Glutamatergic neuron (in vitro differentiated cells): ENCODE measurements at places on chromosomes 11 and 22.

DNA sequence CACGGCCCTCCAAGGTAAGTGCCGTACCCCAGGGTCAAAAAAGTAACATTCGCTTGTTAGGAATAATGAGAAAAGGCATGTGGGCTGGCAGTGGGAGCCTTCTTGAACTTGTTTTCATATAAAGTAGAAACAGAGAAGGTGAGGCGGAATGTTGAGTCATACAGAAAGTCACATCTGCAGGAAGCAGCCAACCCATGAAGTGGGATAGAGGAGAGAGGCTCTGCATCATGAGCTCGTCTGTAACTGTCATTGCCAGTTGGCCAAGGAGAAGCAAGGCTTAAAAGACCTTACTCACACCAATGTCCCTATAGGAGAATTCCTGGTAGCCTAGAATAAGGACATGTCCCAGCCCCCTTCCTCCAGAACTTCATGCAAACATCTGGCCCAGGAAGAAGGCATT is 253.3 kb downstream of the BUD13 start:
- no peak for DNase-seq

DNA sequence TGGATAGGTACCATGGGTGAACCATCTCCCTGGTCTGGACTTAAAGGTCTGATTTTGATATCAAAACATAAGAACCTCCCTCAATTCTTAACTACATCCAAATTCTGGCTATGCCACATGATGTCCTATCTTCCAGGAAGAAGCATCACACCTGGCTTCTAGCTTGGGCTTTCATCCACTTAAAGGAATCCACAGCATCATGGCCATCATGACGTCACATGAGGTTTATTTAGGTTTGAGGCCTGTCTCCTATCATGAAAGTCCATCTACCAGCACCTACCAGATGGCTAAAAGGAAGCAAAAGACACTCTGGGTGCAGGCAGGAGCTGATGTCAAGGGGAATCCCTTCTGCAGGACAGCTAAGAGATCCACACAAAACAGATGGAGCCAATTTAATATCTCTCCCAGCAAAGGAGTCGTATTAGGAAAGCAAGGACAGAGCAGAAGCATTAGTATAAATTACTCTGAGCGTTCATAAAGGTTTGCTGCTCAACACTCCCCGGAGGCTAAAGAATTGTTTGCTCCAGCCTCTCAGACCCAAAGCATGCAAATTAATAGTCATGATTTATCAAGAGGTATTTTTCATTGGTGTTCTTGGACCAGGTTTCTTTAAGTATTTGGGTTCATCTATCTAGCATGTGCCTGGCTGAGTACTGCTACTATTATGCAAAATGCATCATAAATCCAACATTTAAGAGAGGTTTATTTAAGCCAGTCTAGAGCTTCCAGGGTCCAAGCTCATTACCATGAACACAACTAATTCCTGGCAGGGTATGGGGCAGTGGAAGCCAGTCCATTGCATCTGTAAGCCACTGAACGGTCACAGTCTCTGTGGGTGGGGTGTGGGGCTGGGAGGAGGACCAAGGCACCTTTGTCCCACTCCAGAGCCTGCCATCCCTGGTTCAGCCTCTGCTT is 47.2 kb downstream of the GALNT18 start:
- DNase-seq: no peak

- DNase-seq: no peak
Observed at GRCh38 chr22:37026325-37026724, 6.8 kb downstream of the MPST start.

DNA sequence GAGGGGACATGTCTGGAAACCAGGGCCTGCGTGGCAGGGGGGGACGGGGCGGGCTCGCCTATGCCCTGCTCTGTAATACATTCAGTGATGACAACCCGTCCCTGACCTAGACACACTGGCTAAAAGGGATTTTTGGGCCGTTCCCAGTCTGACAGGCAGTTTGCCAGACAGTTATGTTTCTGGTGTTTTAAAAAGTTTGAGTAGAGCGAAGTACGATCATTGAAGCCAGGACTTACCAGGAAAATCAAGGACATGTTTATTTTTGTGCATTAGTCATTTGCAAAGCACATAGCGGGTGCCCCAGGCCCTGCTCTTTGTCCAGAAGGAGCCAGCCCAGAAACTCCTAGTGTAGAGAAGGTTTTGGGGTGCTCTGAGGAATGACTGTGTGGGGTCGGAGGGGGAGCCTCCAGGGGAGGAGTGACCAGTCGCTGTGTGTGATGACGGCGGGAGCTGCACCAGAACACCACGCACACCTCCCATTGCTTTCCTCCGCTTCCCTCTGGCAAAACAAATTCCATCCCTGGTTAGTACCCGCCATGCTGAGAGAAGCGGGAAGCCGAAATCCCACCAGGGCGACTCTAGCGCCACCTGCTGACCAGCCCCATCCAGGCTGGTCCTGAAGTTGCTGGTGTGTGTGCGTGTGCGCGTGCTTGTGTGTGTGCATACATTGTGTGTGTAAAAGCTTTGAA is 50.8 kb downstream of the FBLN1 start:
- DNase-seq: peak; percentile 92

DNA sequence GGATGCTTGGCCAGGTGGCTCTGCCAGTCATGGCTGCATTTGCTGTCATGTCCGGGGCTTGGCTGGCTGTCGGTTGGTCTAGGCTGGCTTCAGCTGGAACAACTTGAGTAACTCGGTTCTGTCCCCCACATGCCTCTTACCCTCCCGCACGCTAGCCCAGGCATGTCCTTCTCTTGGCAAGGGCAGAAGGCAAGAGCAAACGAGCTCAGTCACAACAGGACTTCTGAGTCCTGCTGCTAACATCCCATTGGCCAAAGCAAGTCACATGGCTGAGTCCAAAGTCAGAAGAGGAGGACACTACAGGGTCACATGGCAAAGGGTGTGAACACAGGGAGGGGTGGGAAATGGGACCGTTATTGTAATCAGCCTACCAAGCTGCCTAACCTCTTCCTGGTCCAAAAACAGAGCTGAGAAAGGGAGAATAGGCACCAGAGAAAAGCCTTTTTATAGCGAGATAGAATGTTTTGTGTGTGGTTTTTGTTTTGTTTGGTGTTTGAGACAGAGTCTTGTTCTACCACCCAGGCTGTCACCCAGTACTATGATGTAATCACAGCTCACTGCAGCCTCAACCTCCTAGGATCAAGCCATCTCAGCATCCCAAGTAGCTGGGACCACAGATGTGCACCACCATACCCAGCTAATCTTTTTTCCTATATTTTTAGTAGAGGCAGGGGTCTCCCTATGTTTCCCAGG is 81.9 kb downstream of the MN1 start:
- no peak for DNase-seq

DNA sequence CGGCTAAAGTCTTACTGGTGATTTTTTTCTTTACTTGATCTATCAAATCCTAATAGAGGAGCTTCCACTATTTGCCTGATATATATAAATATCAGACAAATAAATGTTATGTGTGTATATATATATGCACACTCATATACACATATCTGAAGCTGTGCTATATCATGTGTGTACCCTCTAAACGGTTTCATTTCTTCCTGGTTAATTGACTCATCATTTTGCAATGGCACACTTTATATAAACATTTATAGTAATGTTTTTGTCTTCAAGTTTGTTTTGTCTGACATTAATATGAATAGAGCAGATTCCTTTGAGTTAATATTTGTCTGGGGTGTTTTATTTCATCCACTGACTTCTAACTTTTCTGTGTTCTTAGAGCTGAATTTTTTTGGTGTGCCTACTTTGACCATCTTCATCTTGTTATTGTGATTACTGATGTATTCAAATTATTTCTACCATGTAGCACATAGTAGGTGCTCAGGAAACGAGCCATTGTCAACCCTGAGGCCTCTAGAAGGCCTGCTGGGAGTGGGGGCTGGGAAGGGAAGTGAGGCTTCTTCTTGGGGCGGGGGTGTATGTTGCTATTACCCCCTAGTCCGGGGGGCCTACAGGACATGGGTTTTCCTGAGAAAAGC is 82.6 kb downstream of the LRRC32 start:
- DNase-seq: no peak

DNA sequence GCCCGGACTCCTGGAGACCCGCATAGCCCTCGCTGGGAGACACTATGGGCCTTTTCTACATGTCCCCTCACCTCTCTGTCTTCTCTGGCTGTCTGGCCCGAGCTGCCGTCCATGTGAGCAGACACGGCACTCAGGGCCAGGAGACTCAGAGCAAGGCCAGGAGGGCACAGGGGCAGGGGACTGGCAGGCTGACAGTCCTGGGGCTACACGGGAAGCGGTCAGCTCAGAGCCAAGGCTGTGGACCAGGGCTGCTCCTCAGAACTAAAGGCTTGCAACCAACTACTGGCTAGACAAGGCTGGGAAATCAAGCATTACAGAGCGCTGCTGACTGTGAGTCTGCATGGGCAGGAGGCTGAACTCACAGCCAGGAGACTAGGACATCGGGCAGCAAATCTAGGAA is 56.1 kb upstream of the CDON start:
- no peak for DNase-seq

DNA sequence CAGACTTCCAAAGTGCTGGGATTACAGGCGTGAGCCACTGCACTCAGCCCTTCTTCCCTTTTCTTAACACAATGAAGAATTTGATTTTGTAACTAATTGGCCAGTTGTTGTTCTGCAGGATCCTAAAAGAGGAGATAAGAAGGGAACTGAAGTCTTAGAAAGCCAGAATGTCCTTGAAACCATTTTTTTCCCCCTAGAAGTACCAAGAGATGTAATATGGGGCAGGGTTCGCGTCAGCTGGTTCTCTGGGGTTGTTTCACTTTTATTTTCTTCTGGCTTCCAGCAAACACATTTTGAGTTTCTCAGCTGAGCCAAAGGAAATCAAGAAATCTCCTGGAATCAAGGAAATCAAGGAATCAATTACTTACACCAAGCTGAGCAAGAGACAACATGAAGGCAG is 7.6 kb upstream of the NUCB2 start:
- DNase-seq: no peak

DNA sequence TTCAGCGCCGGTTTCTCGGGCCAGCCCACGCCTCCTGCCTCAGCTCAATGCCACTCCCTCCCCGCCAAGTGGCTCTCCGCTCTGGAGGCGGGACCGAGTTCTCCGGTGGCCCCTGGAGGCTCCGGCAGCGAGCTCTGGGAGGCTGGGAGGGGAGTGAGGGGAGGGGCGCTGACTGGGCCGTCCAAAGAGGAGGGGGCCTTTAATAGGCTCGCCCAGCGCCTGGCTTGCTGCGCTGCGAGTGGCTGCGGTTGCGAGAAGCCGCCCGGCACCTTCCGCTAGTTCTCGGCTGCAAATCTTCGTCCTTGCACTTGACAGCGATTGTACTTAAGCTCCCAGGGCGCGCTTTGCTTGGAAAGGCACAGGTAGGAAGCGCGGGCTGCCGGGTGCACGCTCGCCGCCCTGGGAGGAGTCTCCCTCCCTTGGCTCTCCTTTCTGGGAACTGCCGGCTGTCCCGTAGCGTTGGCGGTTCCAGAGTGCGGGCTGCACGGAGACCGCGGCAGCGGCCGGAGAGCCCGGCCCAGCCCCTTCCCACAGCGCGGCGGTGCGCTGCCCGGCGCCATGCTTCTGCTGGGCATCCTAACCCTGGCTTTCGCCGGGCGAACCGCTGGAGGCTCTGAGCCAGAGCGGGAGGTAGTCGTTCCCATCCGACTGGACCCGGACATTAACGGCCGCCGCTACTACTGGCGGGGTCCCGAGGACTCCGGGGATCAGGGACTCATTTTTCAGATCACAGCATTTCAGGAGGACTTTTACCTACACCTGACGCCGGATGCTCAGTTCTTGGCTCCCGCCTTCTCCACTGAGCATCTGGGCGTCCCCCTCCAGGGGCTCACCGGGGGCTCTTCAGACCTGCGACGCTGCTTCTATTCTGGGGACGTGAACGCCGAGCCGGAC is at the start of gene ADAMTS15:
Gene ADAMTS15 (plus strand): TSS at position 230 of the 894 bp plus-strand sequence. CDS start 329 bp downstream, at position 559.
- peak; percentile 81 for DNase-seq

GRCh38 chr11:84193706-84194105 is 907.5 kb upstream of the CCDC90B start:
- DNase-seq: no peak

DNA sequence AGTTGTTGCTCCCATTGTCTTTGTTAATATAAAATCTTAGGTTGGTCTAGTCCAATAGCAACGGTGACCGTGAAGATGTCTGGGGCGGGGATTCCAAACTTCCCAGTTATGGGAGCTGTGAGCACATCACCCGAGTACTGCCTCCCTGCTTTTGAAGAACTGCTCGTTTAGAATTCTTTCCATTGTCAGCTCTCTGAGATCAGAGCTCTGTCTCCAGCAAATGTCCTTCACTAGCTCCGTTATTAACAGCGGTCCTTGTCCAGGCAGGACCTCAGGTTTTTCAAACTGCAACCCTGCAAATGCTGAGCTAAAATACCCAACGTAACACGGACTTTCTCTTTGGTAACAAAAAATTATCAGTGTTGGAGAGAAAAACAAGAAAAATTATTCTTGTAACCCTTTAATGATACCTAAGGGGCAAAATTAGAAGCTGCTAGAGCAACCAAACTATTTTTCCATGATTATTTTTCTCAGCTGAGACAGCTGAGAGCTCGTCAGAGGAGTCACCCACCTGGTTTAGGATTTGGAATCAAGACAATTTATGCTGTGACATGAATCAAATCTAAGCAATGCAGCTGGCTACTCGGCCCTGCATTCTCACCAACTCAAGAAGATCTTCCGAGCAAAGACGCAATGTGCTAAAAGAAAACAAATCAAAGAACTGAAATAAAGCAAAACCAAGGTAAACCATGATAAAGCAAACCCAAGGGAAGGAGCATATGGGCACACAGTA is 15.1 kb upstream of the EFCAB6 start:
- DNase-seq: no peak
